ENCODE measurements at places on chromosomes 13 and 19.

GRCh38 chr19:57825511-57825910 lies 4.6 kb upstream of the ZNF587B start:
- DNase-seq: no peak

GRCh38 chr19:58477130-58477529 lies 978 bp downstream of the ZNF446 start:
- no peak for DNase-seq

- no peak for DNase-seq
Observed at GRCh38 chr13:25833761-25834160, 218.1 kb downstream of the SHISA2 start.

- DNase-seq: no peak
Observed at GRCh38 chr19:2625434-2625833, 77.1 kb downstream of the GNG7 start.

- no peak for DNase-seq
Observed at GRCh38 chr19:32457571-32458158, 52.1 kb downstream of the DPY19L3 start.

- DNase-seq: peak; percentile 6
Observed at GRCh38 chr19:10219678-10220077, 11.5 kb downstream of the S1PR2 start.

DNA sequence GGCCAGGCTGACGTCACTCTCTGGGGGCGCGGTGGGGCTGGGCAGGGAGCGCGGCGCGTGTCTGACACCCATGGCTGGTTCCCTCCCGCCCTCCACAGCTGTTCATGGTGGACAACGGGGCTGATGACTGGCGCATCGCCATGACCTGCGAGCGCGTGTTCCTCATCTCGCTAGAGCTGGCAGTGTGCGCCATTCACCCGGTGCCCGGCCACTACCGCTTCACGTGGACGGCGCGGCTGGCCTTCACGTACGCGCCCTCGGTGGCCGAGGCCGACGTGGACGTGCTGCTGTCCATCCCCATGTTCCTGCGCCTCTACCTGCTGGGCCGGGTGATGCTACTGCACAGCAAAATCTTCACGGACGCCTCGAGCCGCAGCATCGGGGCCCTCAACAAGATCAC lies 14.7 kb downstream of the KCNN1 start:
- DNase-seq: no peak

DNA sequence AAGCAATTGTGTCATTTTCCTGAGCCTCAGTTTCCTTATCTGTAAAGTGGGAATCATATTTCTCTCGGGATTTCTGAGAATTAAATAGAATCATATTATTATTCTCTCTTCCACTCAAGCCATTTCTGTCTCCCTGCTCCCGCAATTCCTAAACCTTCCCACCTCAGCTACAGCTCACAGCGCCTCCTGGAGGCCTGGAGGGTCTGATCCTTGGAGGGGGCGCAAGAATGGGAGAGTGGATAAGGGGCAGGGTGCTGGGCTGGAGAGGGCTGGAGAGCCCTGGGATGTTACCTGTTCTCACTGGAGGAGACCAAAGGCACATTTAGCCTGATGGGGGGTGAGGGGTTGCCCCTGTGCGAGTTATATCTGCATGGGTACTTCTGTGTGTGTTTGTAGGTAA lies 31.1 kb upstream of the CYP2S1 start:
- no peak for DNase-seq

GRCh38 chr19:27762933-27763332 lies 1450.0 kb downstream of the UQCRFS1 start:
- no peak for DNase-seq

DNA sequence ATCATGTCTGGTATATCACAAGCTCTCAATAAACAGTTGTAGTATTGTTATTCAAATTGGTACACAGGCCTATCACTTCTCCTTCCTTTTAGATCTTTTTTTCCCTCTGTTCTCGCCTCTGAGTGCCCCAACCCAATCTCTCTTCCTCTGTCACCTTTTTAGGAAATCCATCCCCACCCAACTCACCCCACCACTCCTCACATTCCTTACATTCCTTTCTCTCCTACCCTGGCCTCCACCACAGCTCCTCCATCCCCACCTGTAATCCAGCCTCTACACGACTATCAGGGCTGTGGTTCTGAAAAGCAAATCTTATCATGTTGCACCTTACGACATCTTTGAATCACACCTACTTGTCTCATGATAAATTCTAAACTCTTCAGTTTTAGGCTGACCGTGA lies 545.4 kb upstream of the GPC6 start:
- no peak for DNase-seq

GRCh38 chr13:109422161-109422560 lies 364.2 kb downstream of the IRS2 start:
- DNase-seq: no peak

DNA sequence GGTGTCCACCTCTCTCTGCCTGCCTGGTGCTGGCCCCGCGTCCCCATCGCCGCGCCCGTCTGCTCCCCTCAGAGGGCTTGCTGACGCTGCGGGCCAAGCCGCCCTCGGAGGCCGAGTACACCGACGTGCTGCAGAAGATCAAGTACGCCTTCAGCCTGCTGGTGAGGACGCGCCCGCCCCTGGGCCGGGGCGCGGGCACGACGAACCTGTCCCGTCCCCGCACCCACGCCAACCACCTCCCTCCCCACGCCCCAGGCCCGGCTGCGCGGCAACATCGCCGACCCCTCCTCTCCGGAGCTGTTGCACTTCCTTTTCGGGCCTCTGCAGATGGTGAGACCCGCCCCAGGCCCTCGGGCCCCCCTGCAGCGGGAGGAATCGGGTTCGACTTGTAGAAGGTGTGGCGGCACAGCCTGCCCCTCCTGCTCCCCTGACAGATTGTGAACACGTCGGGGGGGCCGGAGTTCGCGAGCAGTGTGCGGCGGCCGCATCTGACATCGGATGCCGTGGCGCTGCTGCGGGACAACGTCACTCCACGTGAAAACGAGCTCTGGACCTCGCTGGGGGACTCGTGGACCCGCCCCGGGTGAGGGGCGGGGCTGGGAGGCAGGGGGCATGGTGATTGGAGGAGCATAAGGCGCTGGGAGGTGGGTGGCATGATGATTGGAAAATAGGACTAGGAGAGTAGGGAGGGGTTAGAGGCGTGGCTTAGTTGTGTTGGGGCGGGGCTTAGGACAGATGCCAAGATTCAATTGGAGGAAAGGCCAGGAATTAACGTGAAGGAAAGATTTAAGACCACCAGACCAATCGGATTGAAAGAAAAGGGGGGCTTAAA lies 6.6 kb downstream of the EPS8L1 start:
- DNase-seq: peak; percentile 27

DNA sequence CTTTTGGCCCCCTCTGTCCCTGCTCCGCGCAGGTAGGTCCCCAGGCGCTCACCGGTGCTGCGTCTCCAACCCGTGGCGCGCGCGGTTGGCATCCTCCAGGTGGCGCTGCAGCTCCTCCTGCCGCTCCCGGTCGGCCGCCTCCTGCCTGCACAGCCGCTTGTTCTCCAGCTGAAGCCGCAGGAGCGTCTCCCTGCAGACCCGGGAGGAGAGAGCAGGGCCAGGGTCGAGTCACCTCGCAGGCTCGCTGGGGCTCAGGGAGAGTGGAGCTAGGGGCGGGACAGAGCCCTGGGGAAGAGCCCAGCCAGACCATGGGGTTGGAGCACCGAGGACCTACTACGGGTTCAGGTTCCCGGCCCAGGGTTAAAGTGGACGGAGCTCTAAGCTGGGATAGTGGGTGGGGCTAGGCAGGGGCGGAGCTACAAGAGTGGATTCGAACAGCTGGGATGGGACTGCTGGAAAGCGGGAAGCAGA lies 9.3 kb downstream of the HOOK2 start:
- peak; percentile 42 for DNase-seq

DNA sequence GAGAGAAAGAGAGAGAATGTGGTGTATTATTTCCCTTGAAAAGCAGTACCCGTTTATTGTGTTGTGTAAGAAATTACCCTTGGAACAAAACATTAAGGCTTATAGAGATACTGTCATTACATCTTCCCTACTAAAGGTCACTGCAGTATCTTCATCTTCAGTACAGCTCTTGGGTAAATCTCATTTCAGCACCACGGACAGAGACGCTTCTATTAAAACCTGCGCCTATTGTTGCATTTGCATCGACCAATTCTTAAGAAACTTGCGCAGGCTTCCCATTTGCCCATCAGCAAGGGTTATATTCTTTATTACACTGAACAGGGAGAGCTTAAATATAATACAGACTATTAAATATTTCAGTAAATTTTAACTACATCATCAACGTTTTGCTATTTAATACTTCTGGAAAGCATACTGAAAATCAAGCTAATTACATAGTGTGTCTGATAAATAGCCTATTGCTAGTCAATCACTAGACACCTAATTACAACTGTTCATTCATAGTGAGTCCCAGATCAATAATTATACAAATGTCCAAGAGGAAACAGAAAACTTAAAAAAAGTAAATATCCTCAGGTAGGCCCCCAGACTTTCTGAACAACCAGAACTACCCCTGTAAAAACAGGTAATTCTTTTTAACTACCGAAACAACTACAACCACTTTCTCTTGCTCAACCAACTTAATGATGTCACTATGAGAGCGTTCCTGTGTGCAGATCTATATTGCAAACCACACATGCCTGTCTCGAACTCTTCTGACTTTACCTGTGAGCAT lies 350.6 kb downstream of the LIG4 start:
- peak; percentile 49 for DNase-seq

GRCh38 chr13:114124921-114125320 lies 7.5 kb downstream of the RASA3 start:
- DNase-seq: no peak

- DNase-seq: no peak
Observed at GRCh38 chr13:44206434-44206833, 167.2 kb upstream of the SERP2 start.

GRCh38 chr19:17893766-17894165 lies 22.0 kb downstream of the SLC5A5 start:
- no peak for DNase-seq

GRCh38 chr19:29531458-29532025 lies 5.7 kb downstream of the VSTM2B start:
- no peak for DNase-seq

- no peak for DNase-seq
Observed at GRCh38 chr19:49196527-49197240, 39.1 kb downstream of the TRPM4 start.

DNA sequence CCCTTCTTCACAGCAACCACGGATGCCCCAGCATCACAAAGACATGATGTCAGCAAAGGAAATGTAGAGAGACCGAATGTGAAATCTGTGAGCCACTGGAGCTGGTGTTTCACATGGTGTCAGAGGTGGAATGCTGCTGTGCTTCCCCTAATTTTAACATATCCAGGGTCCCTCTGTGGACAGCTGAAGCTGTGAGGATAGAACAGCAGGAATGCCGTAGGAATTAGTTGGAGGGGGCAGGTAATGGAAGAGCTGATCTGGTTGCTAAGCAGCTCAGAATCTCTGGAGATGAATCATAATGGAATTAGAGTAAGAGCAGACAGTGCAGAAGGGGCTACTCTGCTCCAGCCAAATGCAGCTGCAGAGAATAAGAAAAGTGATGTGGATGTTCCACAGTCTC lies 68.9 kb upstream of the ZNF835 start:
- no peak for DNase-seq

DNA sequence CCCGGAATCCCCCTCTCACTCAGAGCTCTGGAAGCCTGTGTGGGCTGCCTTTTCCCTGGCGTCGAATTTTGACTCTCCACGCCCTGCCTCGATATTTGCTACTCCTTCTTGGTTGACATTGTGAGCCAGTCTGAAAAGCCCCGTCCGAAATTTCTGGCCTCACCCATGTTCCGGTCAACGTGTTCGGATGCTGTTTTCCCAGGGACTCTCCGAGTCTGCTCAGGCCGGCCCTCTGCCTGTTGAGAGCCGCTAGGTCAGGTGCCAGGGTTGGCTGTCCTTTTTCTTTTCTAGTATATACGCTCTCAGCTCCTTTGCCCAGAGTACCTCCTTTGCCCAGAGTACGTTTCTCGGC lies 6.8 kb upstream of the DGKH start:
- no peak for DNase-seq

- DNase-seq: no peak
Observed at GRCh38 chr13:60078226-60078625, 85.5 kb downstream of the DIAPH3 start.

GRCh38 chr19:13151605-13152355 lies 1.6 kb downstream of the IER2 start:
- DNase-seq: peak; percentile 91

- DNase-seq: no peak
Observed at GRCh38 chr13:35471706-35472322, 4.7 kb downstream of the MAB21L1 start.

GRCh38 chr19:407511-408440 lies 1.2 kb downstream of the C2CD4C start:
- no peak for DNase-seq

DNA sequence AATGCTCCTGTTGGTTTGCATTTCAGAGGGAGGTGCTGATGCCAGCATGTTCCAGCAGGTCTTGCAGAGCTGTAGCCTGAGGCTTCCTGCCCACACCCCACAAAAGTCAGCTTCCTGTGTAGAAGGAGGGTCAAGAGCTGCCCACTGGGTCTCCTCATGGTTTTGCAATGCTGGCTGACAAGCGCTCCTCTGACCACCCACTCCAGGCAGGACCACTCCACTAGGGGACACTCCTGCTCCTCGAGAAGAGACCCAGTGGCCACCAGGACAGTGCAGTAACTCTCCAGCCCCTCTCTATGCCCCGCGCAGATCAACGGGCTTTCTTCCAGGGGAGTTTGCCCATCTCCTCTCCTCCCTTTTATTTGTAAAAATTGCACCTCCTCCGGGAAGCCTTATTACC lies 72.9 kb upstream of the UQCRFS1 start:
- no peak for DNase-seq

- DNase-seq: peak; percentile 12
Observed at GRCh38 chr13:32639502-32640105, 53.4 kb downstream of the PDS5B start.
